Sigmoid colon (tissue), 7 donors: ENCODE measurements at places on chromosomes 4 and X. TPM values are rescaled to one million over a fixed set of nuclear protein-coding genes. Genes with fewer than 3 reads are reported as not detected.

Gene USP51
- 0.47 TPM for polyA plus RNA-seq

Gene TCEAL8
- polyA plus RNA-seq = 103 TPM

Gene PTPN13
- 0.60 TPM for polyA plus RNA-seq

Gene CENPVL3
- not detected for polyA plus RNA-seq

Gene PDZD4
- polyA plus RNA-seq = 1.2 TPM

Gene FAM47E
- polyA plus RNA-seq = 5.4 TPM

Gene PPP1R2C
- not detected for polyA plus RNA-seq
